WTC11 (cell line): ENCODE measurements at places on chromosomes 5 and 9.

- no peak for DNase-seq
Observed at GRCh38 chr5:139690064-139690802, 42.1 kb downstream of the CXXC5 start.

DNA sequence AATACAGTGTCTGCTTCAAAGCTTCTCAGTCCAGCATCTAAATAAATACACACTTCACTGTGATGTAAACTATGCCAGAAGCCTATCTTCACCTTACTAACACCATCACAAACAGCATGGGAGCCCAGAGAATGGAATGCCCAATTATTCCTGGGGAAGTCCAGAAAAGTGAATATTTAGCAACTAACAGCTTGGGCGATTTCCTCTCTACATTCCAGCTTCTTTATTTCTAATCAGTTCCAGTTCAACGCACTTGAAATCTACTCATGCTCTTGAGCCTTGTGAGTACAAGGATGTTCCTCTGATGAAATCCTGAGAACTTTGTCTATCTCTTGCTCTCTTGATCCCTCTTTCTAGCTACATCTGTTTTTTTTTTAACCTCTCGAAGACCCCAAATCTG lies 100.4 kb upstream of the C9orf72 start:
- DNase-seq, result no peak

DNA sequence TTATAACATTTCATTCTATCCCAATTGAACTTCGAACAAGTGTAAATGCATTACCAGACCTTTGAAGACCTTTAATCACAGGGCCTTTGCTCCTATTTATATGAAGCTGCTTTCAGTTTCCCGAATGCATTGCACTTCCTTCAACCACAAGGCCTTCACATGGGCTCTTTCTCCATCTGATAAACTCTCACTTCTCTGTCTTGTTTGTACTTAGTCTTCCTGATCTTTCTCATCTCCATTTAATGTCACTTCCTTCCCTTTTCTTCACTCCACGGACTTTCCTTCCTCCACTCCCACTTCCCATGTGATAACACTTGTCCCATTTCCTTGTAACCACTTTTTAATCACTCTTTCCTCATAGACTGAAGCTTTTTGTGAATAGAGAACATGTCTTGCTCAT lies 74.3 kb upstream of the TNC start:
- DNase-seq, result no peak

DNA sequence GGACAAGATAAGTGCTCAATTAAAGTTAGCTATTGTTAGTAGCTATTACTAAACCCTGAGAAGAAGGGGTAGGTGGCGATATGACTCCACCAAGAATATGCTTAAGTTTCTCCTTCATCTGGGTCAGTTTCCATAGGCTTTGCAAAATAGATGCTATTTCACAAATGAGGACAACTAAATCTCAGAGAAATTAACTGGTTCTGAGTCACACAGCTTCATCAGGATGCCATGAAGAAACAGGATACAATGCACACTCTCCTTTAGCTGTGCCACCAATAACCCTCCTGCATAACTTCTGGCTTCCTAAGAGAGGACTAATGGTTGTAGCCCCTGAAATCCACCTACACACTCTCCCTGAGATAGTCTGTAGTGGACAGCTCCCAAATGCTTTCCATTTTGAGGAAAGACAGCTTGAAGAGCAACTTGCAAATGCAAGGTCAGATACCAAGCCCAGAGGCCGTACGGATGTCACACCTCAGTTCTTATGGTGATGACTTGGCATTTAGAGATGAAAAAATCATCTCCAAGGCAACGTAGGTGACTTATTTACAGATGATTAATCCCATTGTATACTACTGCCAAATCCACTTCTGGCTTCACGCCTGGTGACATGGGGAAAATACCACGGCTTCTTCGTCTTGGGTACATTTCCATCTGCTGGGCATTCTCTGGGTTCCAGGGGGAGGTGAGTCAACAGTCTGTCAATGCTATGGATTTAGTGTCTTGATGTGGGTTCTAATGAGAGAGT lies 251.4 kb upstream of the IL12B start:
- DNase-seq, result no peak

- DNase-seq, result no peak
Observed at GRCh38 chr5:107385708-107386107, 285.0 kb downstream of the EFNA5 start.

GRCh38 chr5:15889001-15889400 lies 290.6 kb downstream of the MARCHF11 start:
- no peak for DNase-seq

DNA sequence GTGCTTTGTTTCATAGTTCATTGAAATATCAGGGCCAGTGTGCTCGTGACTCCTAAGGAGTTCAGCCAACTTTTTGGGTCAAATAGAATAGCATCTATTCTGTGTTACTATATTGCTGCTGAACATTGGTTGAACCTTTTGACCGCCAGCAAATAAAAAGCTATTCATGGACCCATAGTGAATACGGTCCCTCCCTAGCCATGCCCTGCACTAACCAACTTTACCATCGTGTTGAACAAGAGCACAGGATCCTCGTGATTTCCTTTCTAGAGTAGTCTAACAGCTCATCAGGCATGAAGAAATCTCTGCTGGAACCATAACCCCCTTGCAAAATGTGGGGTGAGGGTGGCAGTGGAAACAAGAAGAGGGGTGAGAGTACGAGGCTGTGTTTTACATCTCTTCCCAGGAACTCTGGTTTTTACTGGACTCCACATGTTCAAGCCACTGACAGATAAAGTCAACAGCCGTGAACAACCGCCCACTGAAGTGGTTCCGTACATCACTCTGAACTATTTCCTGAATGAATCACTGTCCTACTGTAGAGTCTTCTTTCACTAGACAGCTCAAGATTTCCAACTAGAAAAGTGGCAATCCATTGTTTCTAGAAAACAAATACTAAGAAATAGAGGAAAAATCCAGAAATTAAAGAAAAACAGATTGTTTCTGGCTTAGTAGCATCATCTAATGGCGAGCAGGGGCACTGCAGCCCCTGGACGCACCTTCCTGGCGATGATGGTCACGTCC lies 70.1 kb upstream of the SPATA31E1 start:
- peak; percentile 49 for DNase-seq

- DNase-seq, result peak; percentile 24
Observed at GRCh38 chr9:124000161-124000783, 11.3 kb upstream of the LHX2 start.

DNA sequence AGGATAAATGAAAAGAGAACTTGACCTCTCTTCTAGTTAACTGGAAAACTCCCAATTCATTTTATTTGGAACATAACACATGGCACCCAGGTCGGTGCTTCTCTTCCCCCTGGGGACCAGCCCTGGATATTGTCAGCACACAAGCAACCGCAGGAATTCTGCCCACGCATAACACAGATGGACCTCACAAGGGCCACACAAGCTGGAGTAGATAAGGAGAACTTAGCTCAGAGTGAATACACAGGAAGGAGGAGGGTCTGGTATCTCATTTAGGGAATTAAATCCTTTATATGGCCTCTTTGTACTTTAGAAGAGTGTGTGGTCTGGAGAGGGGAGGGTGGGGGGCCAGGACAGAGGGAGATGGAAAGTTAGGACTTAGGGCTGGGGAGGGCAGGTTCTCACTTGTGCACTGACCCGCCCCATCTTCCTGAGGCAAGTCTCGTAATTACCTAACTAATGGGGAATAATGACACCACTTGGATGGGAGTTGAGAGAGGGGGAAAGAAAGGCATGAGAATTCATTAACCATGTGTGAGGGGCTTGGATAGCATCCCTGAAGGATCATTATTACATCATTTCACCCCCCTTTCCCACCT lies 341.2 kb upstream of the WWC1 start:
- DNase-seq, result no peak

- no peak for DNase-seq
Observed at GRCh38 chr5:95393279-95393678, 2.1 kb downstream of the FAM81B start.

DNA sequence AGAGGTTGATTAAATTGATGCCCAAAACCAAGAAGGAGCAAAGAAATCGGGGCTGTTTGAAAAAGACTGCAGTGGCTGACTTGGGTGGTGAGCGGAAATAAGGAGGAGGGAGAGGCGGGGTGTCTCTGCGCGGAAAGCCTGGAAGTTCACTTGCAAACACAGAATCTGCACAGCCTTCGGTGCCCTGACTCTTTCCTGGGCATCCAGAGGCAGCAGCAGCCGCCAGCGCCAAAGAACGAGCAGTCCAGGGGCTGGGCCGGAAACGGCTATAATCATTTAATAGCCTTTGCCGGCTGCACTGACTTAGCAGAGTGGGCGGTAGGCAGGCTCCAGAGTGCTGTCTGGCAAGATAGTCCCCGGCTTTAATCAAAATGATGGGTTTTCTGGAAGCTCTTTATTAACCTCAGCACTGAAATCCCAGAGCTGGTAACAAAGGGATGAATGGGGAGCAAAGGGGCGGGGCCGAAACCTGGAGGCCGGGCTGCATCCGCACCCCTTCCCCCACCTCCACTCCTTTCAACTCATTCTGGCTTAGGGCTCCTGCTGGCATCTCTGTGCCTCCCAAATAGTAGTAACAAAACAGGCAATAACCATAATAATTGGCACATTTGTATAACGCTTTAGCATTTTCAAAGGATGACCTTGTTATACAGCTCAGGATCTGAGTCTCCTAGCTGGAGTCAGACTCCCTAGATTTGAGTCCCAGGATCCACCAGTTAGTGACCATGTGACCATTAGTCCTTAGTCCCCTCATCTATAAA lies 35.7 kb downstream of the PCDHAC2 start:
- peak; percentile 87 for DNase-seq

DNA sequence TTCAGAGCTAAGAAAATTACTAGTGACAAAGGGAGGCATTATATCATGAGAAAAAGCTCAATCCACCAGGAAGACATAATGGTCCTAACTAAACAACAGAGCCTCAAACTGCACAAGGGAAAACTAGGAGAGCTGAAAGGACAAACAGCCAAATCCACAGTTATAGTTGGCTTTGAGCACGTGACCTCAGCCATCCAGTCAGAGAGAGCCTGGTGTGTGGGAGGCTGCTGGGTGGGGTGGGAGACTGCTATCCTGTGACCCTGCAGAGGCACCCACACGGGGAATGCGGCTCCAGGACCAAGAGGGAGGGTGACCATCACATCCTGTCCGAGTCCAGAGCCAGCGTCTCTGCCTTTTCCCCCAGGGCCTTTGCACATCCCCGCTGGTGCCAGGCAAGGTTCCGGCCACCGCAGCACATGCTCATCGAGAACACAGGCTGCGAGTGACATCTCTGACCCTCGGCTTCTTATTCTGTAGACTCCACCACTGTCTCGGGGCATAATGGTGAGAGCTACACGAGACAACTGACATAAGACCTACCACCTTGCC lies 145.1 kb downstream of the PHF2 start:
- DNase-seq, result no peak

GRCh38 chr9:114202396-114202795 lies 47.1 kb downstream of the COL27A1 start:
- DNase-seq, result no peak

DNA sequence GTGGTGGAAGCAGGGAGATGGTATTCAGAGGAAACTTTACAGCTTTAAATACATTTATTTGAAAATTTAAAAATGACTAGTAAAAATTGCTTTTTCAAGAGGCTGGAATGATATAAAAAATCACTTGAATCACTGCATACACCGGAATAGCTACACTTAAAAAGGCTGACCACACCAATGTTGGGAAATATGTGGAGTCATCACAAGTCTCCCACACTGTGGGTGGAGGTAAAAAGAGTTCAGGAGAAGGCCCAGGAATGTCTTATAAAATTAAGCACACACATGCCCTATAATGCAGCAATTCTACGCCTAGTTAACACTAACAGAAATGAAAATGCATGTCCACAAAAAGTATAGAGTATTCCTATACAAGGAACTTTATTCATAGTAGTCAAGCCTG lies 198.1 kb downstream of the ROR2 start:
- no peak for DNase-seq

GRCh38 chr9:91379426-91379825 lies 17.7 kb upstream of the AUH start:
- no peak for DNase-seq

DNA sequence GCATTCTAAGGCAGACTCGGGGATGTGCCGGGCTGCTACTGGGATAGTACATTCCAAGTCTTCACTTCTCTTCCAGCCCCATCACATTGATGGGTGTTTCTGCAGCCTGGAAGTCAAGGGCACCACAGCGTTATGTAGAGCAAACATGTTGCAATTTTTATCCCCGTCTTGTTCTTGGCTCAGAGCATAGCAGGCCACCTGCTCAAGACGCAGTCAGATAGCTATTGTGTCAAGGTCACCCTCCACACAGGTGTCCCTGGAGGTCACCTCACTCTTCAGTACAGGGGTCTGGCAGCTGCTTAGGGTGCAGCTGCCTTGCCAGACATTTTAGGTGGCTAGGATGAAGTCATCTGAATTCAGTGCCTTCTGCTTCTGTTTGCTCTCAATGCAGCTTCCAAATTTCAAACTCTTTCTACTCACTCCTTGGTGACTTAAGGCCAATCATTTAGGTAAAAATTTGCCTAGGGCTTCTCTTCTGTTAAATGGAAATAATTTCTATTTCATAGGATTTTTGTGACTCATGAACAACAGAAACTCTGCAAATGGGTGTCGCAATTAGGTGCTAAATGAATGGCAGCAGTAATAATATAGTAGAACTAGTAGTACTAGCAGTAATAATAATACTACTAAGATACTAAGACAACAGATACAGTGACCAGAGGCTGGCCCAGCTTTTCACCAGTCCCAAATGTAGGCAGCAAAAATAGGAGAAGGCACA lies 24.3 kb downstream of the KCNV2 start:
- DNase-seq, result no peak

- DNase-seq, result no peak
Observed at GRCh38 chr5:35417040-35417439, 186.8 kb upstream of the PRLR start.

GRCh38 chr9:129835860-129836223 lies 584 bp downstream of the USP20 start:
- no peak for DNase-seq

- peak; percentile 63 for DNase-seq
Observed at GRCh38 chr9:32344551-32345182, 39.8 kb upstream of the ACO1 start.

DNA sequence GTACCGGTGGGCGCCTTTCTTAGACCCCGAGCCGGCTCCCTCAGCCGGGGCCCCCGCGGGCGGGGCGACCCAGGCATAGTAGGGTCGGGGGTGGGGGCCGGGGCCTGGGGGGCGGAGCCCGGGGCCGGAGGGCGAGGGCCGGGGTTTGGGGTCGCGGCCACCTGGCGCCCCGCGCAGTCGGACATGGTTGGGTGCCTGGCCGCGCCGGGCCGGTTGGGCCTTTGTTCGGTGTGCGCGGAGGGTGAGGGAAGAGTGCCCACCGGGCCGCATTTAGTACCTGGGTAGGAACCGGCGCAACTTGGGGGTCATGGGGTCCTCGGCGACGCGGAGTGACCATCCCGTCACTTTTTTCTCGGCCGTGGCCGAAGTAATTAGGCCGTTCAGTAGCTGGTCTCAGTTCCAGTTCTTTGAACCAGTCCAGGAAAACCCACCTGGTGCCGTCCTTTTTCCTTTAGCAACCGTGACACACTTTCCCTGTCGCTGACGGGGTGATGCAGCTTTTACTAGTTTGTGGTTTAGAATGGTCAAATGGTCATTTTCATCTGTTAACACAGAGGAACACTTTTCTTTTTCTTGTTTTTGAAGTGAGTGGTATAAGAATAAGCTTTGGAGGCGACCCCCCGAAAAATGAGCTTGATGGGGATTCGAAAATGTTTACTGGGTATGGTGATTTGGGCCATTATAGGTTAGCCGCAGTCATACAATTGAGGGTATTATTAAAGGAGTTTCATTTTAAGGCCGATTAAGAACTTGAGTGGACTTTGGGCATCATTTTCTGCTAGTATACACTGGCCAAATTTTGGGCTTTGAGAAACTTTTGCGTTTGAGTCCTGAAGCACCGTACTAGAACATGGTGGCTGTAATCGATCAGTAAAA lies 589 bp downstream of the CKS2 start:
- no peak for DNase-seq
